ENCODE measurements at places on chromosomes 3 and 15. TPM values are rescaled to one million over a fixed set of nuclear protein-coding genes. Genes with fewer than 3 reads are reported as not detected.

- no peak for DNase-seq
Observed at GRCh38 chr3:66038384-66038725, 363 bp downstream of the MAGI1 start.

DNA sequence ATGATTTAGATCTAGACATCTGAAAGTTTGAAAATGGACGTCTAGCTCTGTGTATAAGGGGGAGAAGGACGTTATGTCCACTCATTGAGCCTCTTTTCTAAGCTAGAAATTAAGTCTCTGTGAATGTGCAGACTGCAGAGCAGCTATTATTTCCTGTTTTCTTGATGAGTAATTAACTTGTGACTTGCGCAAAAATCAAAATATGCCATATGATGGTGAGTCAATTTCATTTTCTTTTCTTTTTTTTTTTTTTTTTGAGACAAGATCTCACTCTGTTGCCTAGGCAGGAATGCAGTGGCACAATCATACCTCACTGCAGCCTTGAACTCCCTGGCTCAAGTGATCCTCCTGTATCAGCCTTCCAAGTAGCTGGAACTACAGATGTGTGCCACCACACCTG, 14.1 kb downstream of the LACTB start:
- DNase-seq = peak; percentile 92

GRCh38 chr3:98612587-98612986, 19.2 kb upstream of the CPOX start:
- DNase-seq = no peak

DNA sequence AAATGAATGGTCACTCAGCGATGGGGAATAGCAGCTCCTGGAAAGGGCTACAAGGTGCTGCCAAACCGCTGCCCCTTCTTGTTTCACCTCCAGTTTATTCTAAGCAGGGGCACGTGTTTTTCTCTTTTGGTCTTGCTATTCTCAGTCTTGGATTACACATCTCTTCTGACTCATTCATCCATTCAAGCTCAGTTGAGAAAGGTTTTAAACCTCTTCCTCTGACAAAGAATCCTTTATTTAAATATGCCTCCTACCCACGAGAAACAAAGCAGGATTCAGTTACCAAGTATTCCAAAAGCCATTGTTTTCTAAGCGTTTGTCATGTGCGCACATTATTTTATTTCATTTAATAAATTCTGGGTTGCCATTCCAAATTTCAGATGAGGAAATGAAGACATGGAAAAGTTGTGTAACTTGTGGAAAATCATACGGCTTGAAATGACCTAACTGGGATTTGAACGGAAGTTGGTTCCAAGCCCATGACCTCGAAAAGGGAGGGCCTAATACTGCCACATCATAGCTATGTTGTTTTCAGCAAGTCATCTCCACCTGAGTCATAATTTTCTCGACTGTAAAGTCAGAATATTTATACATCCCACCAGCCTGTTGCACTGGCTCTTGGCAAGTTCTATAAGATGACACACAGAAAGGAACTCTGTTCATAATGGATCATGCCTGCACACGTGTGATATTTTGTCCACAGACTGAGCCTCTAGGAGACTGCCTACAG, 292.0 kb upstream of the SLCO3A1 start:
- peak; percentile 67 for DNase-seq

- no peak for DNase-seq
Observed at GRCh38 chr3:139291276-139292051, 52.4 kb upstream of the MRPS22 start.

DNA sequence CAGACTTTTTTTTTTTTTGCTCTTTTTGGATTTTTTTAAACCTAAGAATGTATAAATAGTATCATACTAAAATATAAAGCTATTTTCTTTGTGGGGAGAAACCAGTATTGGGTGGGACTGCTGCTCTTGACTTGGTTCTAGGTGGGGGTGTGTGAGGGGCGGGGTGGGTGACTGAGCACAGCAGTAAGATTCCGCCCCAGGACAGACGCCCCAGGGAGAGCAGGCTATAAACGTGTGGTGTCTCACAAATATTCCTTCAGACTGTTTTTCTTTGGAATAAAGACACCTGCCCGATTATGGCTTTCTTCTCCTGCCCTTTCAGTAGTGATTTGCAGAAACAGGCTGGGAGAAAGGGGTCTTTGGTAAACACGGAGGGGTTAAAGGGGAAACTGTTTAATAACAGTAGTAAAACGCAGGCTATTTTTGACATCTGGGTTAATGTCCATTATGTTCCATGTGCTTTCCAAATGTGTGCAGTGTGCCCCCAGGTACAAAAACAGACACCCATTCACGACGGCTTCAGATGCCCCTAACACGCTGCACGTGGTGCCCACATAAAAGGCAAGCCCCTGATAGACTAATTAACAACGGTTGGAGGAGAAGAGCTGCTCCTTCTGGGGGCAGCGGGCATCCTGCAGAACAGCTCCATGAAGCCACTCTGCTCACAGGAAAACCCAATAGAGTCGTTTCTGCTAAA, 28.6 kb upstream of the WNT5A start:
- no peak for DNase-seq

DNA sequence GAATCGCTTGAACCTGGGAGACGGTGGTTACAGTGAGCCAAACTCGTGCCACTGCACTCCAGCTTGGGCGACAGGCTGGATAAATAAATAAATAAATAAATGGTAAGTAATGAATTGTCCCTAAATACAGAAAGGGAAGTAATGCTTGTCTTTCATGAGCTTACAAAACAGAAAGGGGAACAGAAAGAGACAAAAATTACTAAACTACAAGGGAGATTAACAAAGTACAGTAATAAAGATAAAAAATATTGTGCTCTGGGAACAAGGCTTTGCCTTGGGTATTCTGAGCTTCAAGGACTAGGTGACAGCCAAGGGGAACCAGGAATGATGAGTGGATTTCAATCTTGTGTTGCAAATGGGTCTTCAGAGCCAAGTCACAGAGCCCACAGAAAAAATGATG, 9.2 kb upstream of the HLTF start:
- no peak for DNase-seq

GRCh38 chr3:157099326-157100095, 60.4 kb downstream of the CCNL1 start:
- DNase-seq = peak; percentile 59

GRCh38 chr3:11335056-11335608, 62.9 kb downstream of the ATG7 start:
- DNase-seq = peak; percentile 78

DNA sequence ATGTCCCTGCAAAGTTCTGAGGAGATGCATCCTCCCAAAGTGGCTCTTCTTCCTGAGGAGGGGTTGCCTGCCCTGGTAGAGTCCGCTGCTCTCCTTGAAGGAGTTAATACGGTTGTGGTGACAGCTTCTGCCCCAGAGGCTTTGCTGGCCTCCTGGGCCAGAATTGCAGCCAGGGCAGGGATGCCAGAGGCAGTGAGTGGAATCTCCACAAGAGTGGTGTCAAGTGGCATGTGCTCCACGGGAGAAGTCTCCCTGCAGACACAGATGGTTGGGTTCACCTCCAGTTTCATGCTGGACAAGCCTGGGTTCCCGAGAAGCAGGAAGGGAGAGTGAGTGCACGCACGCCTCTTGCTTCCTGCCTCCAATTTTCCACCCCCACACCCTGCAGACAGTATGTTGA, 105.5 kb downstream of the SLC25A26 start:
- no peak for DNase-seq

- no peak for DNase-seq
Observed at GRCh38 chr3:193236599-193236998, 4.4 kb upstream of the PLAAT1 start.

DNA sequence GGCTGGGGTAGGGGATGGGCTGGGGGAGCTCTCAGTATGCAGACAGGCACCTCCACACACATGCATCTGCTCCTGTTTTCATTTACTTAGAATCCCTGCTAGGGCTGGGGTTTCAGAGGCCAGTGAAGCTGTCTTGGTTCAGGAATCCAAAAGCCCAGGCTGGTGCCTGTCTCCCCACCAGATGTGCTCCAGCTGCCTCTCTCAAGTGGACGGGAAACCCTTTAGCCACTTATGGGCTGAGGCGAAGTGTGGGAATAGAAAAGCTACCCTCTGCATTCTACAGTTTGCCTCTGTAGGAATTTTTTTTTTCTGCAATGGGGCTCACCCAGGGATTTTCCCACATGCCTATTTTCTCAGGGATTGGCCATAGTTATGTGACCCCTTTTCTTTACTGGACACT, 72.5 kb downstream of the ATP2B2 start:
- DNase-seq = no peak

DNA sequence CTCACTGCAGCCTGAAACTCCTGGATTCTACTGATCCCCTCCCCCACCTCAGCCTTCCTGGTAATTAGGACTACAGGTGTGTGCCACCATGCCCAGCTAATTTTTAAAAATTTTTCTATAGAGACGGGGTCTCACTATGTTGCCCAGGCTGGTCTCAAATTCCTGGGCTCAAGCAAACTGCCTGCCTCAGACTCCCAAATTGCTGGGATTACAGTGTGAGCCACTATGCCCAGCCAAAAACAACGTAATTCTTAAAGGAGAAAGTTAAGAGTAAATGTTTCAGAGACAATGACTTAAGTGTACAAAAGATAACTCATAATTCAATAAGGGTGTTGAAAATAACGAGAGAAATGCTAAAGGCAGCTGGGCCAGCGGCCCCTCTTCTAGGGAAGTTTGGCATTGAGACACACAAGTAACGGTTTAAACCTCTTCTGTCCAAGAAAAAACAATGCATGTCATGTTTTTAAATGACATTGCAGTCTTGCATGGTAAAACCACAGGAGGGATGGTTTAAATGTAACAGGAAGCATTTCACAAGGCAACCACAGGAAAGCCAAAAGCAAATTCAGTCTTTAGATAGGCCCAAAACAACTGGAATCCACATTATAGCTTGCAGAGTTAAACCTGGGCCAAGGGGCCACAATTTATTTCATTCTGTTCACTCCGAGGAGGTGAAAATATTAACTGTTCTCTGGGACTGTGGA, 5.1 kb downstream of the PROK2 start:
- no peak for DNase-seq

DNA sequence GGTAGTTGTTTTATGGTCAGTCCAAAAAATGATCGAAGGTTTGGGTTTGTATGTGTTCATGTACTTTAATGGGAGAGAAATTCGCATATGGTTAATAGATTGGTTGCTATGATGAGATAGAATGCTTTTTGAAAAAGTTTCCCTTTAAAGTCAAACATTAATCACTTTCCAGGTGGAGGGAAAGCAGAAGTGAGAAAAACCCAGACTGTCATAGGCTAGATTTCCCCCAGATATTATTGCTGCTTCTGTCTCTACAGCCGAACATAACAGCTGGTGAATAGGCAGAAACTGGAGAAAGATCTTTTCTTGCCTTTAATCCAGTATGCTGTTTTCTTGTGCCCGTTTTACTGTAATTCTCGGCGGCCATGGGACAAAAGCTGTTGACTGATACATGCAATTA, 287.6 kb downstream of the SOX2 start:
- DNase-seq = no peak

- no peak for DNase-seq
Observed at GRCh38 chr3:114057011-114057347, 442 bp downstream of the QTRT2 start.

DNA sequence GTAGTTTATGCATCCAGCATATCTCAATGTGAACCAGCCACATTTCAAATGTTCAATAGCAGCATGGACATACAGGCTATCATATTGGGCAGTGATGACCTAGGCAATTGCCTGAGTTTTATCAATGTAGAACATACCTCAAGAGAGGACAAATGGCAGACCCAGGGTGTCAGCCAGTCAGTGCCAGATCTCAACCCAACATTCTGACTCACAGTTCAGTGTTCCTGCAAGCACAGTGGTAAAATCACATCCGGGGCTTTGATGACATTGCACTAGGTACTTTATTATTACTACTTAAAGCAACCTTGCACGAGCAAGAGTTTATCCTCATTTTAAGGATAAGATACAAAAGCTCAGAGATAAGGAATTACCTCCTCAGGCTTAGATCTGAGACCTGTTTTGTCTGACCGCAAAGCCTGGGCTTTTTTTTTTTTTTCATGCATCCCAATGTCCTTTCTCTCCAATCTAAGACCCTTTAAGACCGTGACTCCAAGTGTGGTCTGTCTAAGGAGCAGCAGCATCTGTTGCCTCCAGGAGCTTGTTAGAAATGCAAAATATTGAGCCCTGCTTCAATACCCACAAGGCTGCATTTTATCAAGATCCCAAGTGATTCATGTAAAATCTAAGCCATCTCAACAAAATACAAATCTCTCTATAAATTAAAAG, 60.1 kb downstream of the SLC12A1 start:
- DNase-seq = no peak

- no peak for DNase-seq
Observed at GRCh38 chr3:152229692-152230091, 39.0 kb upstream of the MBNL1 start.

DNA sequence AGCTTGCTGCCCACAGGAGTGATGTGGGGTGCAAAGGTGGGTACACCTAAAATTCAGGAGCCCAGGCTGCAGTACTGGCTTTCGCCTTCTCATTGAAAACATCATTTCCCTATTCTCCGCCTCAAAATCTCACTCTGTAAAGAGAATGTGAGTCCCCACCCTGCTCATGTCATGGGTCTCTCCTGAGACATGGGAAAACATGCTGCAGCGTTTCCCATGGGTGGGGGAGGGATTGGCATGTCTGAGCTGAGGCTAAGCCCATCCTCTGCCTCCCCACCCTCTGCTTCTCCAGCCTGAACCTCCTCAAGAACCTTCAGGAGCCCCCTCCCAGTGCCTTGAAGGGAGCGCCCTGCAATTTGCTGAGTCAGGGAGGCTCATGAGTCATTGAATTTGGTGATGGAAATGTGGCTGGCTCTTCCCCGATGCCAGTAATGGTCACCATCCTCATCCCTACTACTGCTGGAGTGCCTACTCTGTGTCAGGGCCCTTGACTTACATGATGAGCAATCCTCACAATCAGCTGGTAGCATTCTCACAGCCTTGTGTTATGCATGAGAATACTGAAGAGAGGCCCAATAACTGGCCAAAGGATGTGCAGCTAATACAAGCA, 28.8 kb downstream of the WNT5A start:
- no peak for DNase-seq

DNA sequence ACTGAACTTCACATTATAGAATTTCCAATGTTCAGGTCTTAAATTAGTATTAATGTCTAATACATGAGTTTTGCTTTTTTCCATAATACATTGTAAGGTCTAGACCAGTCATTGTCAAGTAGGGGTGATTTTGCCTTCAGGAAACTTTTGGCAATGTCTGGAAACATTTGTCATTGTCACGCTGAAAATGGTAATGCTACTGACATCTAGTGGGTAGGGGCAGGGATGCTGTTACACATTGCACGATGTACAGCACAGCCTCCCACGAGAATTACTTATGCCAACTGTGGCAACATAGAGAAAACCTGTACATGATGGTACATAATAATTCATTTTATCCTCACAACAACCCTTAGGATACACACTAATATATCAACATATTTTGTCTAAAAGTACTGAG, 384.1 kb downstream of the CADM2 start:
- DNase-seq = no peak

- no peak for DNase-seq
Observed at GRCh38 chr3:39294446-39295183, 14.8 kb upstream of the CX3CR1 start.

The NR2F2 gene
- 33.5 TPM for total RNA-seq

The CCR3 gene
- not detected for total RNA-seq

The NRROS gene
- total RNA-seq = 6.3 TPM

The MYH15 gene
- 0.13 TPM for total RNA-seq

The LAMB2 gene
- 657 TPM for total RNA-seq

The SCG5 gene
- 0.39 TPM for total RNA-seq

The SLC51A gene
- not detected for total RNA-seq

Data from dermis microvascular lymphatic vessel endothelial cell (primary cell).